ENCODE measurements at places on chromosomes 3 and 15.

GRCh38 chr3:171797265-171797679, 13.0 kb downstream of the PLD1 start:
- DNase-seq: no peak

- no peak for DNase-seq
These were observed 44.1 kb upstream of the ARL6 start for GRCh38 chr3:97720417-97720816.

- DNase-seq: no peak
These were observed 424.1 kb upstream of the KCNMB2 start for GRCh38 chr3:178112134-178112533.

GRCh38 chr3:16173283-16174025, 1.0 kb upstream of the GALNT15 start:
- no peak for DNase-seq

DNA sequence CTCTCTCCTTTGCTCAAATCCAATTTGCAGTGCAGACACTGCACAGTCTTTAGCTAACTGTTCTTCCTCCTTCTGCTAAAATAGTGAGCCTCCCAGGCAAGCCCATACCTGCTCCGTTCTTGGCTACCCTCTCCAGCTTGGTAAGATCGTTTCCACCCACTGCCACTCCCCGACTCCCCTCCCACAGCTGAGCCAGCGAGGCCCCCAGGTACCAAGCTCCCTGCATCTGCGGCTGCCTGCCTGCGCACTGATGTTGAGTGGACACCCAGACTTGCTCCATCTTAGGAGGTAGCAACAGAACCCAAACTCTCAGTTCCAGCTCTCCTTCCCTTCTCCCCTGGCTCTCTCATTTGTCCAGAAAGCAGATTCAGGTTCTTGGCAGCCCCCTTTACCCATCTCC, 7.9 kb upstream of the TNK2 start:
- DNase-seq: no peak

DNA sequence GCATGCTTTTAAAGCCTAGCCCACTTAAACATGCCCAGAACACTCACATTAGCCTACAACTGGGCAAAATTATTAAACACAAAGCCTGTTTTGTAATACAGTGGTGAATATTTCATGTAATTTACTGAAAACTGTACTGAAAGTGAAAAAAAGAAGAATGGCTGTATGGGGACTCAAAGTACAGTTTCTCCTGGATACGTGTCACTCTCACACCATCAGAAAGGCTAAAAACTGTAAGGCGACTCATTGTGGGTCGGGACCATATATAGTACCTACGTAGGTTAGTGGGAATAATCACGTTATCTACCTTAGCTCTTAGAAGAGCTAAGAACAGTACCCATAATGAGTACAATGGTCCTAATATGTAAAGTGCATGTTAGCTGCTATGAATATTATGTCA, 80.2 kb upstream of the SPATA12 start:
- no peak for DNase-seq

GRCh38 chr3:52495777-52496602, 852 bp downstream of the STAB1 start:
- no peak for DNase-seq

- DNase-seq: no peak
These were observed 1.7 kb upstream of the CCR8 start for GRCh38 chr3:39327746-39328349.

DNA sequence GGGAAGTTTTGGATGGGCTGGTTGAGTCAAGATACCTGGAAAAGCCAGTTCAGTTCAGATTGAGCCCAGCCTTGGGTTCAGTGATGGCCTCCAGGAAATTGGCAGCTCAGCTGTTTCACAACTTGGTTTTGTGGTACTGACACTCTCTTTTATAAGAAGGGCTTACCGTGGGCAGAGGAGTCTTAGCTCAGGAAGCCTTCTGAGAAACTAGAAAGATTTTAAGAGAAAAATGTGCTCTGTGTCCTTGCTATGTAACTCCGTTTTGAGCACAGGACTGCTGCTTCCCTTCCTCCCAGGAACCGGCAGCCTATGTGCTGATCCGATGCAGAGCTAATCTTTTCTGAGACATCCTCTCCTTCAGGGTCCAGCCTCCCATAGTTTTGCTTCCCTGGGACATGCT, 46.6 kb upstream of the RASGRP1 start:
- no peak for DNase-seq

- DNase-seq: no peak
These were observed 718 bp downstream of the BNIP2 start for GRCh38 chr15:59688423-59688781.

GRCh38 chr3:55235416-55235815, 251.7 kb downstream of the WNT5A start:
- DNase-seq: no peak

GRCh38 chr15:80929689-80930088, 59.9 kb downstream of the MESD start:
- no peak for DNase-seq

DNA sequence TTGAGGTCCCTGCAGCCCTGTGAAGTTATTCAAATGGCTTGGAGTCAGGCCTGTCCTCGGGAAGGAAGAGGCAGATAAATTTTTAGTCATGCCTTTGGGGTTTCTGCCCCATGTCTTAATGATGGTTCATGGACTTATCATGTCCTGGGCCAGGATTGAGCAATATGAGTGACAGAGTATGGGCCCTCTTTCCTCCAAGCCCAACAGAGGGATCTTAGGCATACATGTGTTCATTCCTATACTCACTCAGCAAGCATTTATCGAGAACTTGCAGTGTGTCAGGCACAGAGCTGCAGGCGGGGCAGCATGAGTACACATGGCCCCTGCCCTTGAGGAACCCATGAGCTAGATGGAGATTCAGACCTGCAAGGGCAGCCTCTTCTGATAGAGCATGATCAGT, 6.2 kb downstream of the ESYT3 start:
- DNase-seq: no peak

- DNase-seq: no peak
These were observed 36.4 kb upstream of the PRR23E start for GRCh38 chr3:127156338-127157050.

DNA sequence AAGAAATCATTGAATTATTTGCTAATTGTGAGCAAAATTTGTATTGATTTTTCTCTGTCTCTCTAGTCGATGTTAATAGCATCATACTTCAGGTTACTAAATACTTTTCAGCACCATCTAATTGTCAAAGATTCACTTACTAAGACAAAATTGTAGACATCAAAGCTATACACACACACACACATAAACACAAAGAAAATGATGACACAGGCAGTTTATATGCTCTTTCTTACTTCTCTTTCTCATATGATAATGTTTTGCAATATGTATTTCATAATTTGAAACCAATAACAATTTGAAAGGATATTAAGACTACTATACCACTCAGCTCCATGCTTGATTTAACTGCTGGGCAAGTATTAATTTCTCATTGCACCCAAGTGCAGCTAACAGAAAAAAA, 406.2 kb downstream of the ROBO2 start:
- DNase-seq: no peak

GRCh38 chr3:141797819-141798447, 34.7 kb downstream of the GRK7 start:
- DNase-seq: no peak

- DNase-seq: no peak
These were observed 69.6 kb downstream of the APBA2 start for GRCh38 chr15:28955160-28955992.

DNA sequence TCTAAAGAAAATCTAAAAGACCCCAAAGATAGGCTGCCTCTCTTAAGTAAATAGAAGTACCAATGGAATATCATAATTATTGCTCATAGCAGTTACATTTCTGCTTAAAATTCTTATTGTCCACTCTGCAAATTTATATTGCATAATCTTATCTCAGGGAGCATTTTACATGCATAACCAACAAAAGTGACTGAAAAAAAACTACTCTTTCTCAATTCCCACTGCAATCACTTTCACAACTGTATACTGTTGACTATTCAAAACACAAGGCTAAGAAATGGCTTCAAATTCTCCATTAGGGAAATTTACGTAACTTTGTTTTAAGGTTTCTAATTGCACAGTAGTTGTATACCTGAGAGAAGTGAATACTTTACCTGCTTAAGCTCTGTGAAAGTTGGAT, 56.3 kb downstream of the HMG20A start:
- no peak for DNase-seq

DNA sequence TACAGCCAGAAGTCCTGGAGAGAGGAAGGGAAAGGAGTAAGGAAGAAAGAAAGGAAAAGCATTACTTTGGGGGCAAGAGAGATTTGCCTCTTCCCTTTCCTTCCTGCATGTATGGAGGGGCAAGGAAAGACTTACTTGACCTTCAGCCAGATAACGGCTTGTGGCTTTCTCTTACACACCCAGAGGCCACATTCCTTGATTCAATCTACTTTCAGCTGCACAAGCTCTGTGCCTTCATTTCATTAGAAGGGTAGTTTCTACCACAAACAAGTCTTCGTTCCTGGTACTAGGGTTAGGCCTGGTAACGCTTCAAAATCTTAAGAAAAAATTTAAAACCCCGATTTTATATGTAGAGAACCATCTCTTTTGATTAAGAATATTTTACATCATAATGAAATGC, 835.9 kb downstream of the TUSC7 start:
- no peak for DNase-seq

GRCh38 chr3:165669504-165669903, 167.7 kb downstream of the BCHE start:
- DNase-seq: no peak

DNA sequence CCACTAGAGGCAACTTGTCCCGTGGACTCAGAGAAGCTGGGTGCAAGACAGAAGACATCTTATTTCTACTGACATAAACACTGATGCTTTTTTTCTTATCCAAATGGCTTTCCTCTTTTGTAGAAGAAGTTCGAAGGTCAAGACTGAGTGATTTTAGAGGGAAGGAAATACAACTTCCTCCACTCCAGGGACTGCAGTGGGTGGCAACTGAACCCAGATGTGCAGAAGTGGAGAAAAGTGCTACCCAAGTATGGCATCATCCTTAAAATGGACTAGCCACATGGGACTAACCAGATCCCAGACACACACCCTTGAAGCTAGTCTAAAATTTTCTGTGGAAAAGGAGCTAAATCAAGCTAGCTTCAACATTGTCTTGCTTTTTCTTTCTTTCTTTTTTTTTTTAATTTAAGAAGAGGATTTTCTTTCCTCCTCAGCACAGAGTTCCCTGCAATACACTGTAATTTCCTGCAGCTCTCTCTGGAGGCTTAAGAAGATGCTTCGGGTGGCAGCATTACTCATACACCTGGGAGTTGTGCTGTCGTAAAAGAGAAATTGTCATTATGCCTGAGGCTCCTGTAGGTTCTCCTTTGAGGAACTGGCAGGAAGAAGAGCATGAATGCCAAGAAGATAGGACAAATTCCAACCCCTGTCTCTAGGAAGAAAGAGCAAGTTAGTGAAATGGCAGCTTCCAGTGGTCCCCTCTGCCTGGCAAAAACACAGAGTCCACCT, 3.8 kb upstream of the FRMD4B start:
- DNase-seq: no peak

- no peak for DNase-seq
These were observed 28.7 kb downstream of the TAMM41 start for GRCh38 chr3:11818033-11818432.

DNA sequence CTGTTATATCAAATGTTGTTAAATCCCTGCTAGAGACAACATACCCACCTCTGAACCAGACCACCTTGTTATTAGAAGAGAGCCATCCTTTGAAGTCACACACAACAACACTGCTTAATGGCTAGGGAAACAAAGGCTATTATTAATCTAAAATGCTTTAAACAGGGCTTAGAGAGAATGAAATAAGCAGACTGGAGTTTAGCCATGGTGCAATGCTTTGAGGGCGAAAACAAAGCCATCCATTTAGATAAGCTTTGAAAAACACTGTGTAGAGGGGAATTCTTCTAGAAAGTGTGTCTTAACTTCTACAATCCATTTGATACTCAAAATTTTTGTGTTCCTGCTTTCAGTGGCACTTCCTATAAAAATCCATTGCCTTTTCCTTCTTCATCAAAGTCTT, 148.6 kb downstream of the IL5RA start:
- DNase-seq: no peak

DNA sequence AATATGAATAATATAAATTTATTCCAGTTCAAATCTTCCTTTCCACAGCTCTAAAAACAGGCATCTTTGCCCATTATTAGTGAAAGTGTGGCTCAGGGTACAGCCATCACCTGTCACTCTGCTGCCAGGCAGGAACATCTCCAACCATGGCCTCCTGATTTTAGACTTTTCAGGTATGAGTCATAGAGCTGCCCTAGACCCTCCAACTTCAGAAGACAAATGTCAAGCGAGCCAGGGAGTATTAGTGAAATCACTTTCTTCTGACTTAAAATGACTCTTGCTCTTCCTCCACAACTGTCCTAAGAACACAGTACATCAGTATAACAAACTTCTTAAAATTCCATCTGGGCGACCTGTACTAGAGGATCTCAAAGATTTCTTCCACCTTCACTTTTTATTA, 78.1 kb upstream of the AKAP13 start:
- no peak for DNase-seq

Measured in stimulated activated CD4-positive, alpha-beta T cell treated with anti-CD3 and anti-CD28 coated beads, Interleukin-1b, Interleukin-23, amount 100 ng/mL, for 1 hour (primary cell).